Posterior cingulate gyrus (tissue), 11 donors: ENCODE measurements at places on chromosomes 2 and 18.
A peak's percentile ranks its signal among the peaks of the same experiment; 100 is the strongest.

- no peak for DNase-seq
Observed at GRCh38 chr18:48693625-48694262, 154.9 kb downstream of the CTIF start.

GRCh38 chr18:76927223-76927725, 104.9 kb downstream of the ZNF236 start:
- no peak for DNase-seq

- no peak for DNase-seq
Observed at GRCh38 chr18:58161659-58162058, 117.6 kb downstream of the NEDD4L start.

DNA sequence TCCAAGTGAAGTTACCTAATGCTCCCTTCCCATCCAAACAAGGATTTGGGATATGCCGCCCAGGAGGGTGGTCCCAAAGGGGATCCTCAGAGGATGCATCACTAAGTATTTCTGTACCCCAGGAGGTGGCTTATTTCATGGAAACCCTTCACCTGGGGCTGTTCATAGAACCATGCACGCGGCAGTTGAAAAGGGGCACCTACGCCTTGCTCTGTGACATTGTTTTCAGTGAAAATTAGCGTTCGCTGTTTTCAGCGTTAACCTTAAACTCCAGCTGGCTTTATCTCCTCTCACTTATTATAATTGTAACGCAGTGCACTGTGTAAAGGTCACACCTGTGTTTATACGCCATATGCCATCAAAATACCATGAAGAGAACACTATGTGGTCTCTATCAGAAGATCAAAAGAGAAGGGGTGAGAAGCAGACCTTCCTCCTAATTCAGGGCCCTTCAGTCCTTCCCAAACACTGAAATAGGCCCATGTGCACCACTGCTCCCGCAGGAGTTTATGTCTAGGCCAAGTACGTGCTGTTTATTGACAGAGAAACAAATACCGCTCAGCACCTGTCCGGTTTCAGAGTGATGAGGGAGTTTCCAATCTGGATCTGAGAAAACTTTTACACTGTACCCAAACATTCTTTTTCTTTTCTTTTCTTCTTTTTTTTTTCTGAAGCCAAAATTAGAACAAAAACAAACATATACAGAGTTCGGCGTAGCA, 162.1 kb downstream of the BCL2 start:
- no peak for DNase-seq

GRCh38 chr2:26488463-26489212, 10.7 kb upstream of the OTOF start:
- DNase-seq: peak; percentile 62

DNA sequence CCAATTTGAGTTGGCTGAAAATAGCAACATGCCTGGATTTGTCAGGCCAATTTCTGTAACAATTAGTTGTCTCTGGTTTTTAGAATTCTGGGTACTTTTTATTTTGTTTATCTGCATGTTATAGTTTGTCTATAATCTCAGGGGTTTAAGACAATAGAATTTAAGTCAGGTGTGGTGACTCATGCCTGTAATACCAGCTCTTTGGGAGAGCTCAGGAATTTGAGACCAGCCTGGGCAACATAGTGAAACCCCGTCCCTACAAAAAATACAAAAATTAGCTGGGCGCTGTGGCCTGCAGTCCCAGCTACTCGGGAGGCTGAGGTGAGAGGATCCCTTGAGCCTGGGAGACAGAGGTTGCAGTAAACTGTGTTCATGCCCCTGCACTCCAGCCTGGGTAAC, 114.4 kb upstream of the GLS start:
- no peak for DNase-seq

DNA sequence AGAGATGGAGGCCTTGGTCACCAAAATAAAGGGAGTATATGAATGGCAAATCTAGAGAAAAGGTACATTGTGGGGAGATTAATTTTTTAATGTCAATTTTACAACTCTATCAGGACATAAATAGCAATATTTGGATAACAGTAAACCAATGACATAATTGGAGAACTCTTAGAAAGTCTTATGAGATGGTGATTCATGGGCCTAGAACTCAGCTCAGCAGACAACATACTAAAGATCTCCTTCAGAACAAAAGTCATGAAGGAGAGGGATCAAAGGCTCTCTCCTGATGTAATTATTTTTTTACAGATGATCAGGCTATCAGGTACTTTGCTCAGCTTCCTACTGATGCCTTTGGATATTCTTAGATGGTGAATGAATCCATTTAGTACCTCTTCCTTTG, 90.0 kb downstream of the CRACDL start:
- no peak for DNase-seq

- no peak for DNase-seq
Observed at GRCh38 chr2:172582656-172583055, 26.8 kb downstream of the PDK1 start.

GRCh38 chr18:59267503-59268126, 5.6 kb downstream of the RAX start:
- no peak for DNase-seq

- no peak for DNase-seq
Observed at GRCh38 chr2:205453202-205453601, 229.1 kb upstream of the NRP2 start.

GRCh38 chr2:180405520-180405919, 398.4 kb upstream of the CWC22 start:
- no peak for DNase-seq

DNA sequence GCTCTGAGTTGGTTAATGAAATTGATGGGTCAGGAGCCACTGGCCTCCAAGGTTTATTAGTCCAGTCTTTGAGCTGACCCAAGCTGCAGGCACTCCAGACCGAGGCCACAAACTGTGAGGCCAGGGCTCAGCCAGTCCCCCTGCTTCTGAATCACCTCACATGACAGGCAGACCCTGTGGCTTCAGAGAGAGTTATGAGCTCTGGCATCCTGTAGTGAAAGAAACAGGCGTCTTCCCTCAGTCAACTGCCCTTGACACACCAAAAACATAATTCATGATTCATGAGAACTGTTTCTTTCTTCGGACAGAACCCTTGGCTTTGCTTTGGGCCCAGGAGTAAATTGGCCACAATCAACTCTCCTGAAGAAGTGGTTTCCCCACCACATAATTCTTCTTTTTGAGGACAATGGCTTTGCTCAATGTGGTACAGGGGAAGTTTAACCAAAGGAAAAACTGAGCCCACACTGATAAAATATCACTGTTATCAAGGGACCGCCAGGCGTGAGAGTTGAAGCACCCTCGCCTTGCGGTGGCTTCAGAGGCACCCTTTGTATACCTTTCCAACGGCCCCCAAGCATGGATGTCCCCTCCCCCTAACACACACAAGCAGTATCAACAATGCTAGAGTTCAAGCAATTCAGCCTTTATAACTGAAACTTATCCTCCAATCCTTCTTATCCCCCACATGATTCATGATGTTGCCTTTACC, 226.9 kb downstream of the CYRIA start:
- DNase-seq: no peak

GRCh38 chr2:11559066-11559785, 25.4 kb downstream of the GREB1 start:
- DNase-seq: no peak

DNA sequence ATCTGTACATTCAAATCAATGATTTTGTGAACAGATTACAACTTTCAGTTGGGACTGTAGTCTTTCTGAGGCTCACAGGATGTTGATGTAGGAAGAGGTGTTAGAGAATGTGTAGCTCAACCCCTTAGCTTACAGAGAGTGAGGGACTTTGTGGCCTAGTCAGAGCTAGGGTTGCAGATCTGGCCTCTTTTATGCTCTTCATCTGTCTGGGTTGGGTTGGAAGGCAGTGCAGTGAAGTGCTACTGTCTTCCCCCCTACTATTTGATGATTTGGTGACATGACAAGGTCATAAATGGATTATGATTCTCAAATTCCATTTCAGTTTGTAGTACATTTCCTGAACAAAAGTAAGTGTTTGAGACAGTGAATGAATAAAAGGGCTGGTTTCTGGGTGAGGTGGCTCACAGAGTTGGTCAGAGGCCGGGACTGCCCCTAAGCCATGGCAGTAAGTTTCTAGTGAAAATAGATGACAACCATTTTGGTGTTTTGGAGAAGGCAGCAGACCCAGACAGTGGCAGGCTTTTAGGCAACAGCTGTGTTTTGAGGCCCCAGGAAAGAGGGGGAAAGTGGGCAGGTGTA, 21.6 kb downstream of the MAP4K4 start:
- DNase-seq: no peak

DNA sequence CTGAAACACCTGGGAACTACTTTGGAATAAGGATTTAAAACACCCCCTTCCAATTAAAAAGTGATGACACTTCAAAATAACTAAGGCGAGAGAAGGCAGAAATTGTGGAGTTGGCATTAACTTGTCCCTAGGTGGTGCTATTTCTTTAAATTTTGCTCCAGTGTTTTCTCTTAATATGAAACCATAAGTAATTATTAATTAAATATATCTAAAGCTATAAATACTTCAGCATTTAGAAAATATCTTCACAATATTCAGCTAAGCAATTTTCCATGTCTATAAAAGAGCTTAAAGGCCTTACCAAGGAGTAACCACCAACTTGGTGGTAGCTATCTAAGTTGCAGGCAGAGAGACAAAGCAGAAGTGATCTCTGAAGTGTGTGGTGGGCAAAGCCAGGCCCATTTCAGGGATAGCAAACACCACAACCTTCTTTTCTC, 186.8 kb upstream of the PGAP1 start:
- no peak for DNase-seq

GRCh38 chr2:8922431-8922830, 81.1 kb downstream of the MBOAT2 start:
- DNase-seq: no peak

GRCh38 chr18:9984080-9984479, 70.3 kb downstream of the VAPA start:
- DNase-seq: no peak

- no peak for DNase-seq
Observed at GRCh38 chr2:181164699-181165098, 184.3 kb downstream of the UBE2E3 start.

GRCh38 chr2:113757138-113757657, 756 bp upstream of the SLC35F5 start:
- DNase-seq: no peak

- DNase-seq: no peak
Observed at GRCh38 chr2:213171147-213171546, 19.7 kb upstream of the IKZF2 start.

- DNase-seq: no peak
Observed at GRCh38 chr2:57886161-57886786, 160.3 kb upstream of the VRK2 start.

DNA sequence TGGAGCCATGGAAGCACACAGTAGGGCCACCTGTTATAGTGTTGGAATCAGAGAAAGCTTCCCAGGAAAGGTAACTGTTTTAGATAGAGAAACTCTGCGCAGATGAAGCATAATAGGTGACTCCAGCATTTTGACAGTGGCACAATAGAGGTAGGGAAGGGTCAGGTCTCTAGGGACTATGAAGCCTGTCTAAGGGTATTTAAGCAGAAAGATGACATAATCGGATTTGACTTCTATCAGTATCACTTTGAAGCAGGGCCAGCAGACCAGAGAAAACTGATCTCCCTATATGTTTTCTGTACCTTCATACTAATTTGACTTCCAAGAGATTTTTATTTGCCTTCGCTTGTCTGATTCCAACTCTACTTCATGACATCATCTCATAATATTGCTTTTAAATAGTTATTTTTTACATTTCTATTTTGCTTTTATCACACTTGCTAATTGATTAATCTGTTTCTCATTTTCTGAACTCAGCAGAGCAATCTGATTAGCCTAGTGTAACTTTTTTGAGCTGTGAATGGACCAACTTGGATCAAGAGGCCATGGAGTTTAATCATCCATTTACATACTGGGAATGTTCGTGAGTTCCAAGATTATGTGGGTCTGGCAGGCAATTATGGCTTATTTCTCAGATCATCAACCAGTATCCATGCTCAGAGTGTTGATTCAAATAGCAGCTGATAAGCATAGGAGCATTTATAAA, 8.4 kb upstream of the HIBCH start:
- DNase-seq: no peak

- DNase-seq: no peak
Observed at GRCh38 chr2:130355172-130355577, 681 bp upstream of the PTPN18 start.

GRCh38 chr18:74040459-74041332, 106.9 kb downstream of the FBXO15 start:
- no peak for DNase-seq

DNA sequence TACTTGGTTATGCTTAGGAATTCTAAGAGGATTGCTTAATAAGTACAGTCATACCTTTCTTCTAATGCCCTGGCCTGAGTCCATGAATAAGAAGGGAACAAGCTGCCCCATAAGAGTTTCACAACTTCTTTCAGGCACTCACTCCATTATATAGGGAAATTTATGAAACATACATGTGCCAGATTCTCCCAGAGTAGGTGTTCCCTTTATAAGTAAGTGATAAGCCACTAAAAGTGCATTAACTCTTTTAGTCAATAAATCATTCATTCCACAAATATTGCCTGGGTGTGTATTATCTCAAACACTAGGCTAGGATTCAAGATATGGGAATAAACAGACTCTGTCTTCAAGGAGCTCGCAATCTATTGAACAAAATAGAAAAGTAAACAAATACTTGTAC, 84.5 kb upstream of the RBBP8 start:
- no peak for DNase-seq

GRCh38 chr2:31945572-31945935, 65.3 kb downstream of the MEMO1 start:
- no peak for DNase-seq

DNA sequence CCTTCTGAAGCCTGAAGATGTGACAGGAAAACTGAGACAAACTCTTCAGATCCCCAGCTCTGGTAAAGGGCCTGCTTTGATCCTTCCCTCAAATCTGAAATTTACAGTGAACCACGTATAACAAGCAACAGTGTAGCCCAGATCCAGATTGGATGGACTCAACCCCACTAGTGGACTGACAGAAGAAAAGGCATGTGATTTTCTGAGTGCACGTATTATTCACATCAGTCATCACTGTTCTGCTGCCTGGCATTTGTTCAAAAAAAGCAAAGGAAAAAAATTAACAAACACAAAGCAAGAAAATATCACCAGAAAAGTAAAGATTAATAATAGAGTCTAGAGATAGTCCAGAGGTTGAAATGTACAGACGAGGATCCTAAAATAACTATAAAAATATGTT, 87.6 kb downstream of the CYRIA start:
- no peak for DNase-seq

- no peak for DNase-seq
Observed at GRCh38 chr18:53152476-53152875, 812.5 kb downstream of the DCC start.

- DNase-seq: no peak
Observed at GRCh38 chr18:12841070-12841469, 43.0 kb downstream of the PTPN2 start.

- DNase-seq: no peak
Observed at GRCh38 chr2:240358080-240358479, 77.4 kb upstream of the GPC1 start.

- no peak for DNase-seq
Observed at GRCh38 chr18:67954594-67954993, 438.1 kb upstream of the DSEL start.

DNA sequence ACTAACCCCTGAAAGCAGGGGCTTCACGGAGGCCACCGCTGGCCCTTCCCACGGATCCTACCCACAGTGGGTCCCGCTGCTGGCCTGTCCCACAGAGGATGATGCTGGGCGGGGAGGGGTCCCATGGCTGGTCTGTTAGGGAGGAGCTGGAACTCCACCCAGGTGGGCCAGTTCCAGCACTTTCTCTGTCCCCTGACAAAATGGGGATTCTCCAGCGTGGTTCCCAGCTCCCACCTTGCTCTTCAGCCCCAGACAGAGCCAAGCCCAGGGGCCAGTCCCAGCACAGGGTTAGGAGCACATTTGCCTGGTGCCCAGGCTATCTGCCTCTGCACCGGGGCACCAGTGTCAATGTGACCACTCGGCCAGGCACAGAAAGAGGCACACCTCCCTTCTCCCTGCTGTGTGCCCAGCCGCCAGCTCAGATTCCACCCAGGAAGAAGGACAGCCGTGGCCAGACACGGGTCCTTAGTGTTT, 50.0 kb downstream of the ANKMY1 start:
- no peak for DNase-seq
